ENCODE measurements at places on chromosomes 11 and 22.

GRCh38 chr22:46087816-46088277 lies 62.5 kb upstream of the PPARA start:
- no peak for DNase-seq

DNA sequence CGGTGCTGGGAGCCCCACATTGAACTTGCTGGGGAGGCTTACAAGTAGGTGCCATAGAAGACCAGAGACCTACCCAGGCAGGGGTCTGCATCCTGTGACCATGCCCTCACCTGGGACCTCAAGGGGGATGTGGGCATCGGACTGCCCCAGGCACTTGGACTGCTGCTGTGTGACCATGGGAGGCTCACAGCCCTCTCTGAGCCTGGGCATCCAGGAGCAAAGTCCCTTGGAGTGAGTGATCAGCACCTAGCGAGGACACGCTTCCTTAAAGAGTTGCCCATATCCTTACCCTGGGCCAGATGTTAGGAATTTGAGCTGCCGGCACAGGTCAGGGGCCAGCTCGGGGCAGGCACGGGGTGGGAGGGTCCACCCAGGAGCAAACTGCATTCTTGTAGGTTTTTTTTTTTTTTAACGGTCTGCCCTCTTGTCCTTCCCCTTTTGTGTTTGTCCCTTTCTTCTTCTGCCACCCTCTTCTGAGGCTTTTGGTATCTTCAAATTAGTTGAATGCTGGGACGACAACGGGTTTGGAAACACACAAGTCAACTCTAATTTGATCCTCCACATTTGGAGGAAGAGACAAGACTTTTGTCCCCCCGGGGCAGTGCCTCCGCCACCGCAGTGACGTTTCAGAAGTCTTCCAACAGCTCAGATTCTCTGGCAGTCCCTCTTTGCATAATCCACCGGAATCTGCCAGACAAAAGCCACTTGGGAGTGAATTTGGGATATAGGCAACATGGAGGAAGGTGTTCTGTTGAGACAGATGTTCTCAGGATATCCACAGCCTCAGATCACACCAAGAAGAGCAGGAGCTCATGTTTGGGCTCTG lies 46.1 kb upstream of the LINC01488 start:
- no peak for DNase-seq

GRCh38 chr11:107631931-107632330 lies 41.0 kb downstream of the ELMOD1 start:
- no peak for DNase-seq

DNA sequence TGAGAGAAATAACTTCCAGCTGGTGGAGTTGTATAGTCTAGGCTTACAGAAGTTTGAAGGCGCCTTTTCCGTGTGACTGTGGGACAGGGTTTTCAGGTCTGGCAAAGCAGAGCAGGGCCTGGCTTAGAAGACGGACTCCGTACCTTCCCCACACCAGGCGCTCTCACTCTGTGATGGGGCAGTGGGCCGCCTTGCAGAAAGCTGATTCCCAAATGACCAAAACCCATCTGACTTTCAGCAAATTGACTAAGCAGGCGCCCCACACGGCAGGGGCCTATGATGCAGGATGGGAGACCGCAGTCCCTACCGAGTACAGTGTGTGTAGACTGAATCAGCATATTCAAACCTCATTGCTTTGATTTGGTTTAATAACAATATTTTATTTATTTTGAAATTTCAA lies 85.8 kb upstream of the TMEM45B start:
- no peak for DNase-seq

- DNase-seq = no peak
Observed at GRCh38 chr11:120066738-120067437, 71.0 kb downstream of the TRIM29 start.

DNA sequence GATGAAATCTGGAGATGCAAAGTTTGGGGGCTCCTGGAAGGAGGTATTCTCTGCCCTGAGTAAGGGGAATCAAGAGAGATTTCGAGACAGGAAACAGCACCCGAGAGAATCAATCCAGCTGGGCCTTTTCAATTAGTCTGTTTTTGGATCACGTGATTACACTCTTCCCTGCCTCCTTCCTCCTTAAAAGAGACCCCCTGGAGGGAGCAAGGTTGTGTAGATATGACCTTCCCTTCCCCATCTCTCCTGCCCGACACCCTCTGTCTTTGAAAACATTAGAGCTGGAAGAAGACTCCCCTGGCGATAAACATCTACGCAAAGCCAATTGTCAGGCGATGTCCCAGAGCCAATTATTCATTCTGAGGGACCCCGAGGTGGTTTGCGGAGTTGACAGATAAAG lies 407.9 kb downstream of the MIAT start:
- DNase-seq = no peak

DNA sequence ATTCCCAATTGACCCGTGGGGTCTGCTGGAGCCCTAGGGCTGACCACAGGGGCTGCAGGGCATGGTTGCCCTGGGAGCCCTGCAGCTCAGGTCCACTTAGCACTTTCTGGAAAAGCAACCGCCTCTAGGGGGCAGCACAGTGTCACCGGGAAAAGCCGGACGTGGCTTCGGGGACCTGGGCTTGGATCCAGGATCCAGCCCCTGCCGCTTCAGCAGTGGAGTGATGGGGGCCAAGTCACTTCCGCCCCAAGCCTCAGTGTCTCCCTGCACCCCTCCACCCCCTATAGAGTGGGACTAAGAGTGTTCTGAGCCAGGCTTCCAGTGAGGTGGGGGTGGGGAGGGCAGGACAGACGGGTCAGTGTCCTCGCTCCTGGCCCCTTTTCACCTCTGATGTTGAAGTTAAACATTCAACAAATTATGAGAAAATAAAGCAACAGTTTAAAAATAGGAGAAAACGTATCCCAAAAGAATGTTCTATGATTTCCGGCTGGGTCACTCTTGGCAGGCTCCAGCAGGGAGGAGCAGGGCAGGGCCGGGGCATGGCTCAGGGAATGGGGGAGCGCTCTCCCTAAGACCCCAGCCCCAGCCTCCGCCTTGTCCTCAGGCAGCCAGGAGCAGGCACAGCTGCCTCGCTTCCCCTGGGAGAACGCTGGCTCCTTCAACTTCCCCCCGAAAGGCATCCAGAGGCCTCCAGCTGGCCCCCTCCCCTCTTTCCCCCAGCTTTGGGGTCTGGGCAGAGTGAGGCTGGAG lies 96.5 kb upstream of the FGF3 start:
- DNase-seq = peak; percentile 20

DNA sequence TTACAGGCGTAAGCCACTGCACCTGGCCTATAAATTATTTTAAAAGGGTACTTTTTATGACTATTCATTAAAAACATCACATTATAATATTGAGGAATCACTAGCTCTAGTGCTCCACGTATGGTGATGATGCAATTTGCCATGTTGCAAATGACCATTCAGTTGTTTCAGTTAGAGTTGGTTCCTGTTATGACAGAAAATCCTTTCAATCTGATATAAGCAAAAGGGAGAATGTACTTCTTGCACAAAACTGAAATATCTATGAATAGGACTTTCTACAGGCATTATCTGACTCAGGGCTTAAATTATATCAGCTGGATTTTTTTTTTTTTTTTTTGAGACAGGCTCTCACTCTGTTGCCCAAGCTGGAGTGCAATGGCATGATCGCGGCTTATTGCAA lies 45.6 kb upstream of the RRM1 start:
- no peak for DNase-seq

GRCh38 chr11:85195934-85196333 lies 431.2 kb downstream of the DLG2 start:
- DNase-seq = no peak

DNA sequence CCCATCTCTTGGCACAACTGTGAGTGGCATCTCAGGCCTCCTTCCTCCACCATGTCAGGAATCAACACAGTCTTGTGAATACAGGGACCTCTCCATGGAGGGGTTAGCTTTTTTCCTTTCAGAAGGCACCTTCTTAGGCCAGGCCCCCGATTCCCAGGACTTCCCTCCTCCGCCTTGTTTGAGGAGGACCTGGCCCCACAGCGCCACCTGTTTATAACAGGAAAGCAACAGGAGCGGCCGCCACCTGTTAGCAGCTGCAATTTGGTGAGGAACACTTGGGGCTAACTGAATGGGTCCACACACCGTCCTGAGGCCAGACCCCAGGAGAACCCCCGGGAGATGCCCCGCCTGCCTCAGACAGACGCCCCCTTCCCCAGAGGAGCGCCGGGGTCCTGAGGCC lies 3.8 kb upstream of the PKP3 start:
- DNase-seq = no peak

GRCh38 chr11:57499983-57500461 lies 15.5 kb downstream of the SLC43A1 start:
- DNase-seq = no peak

GRCh38 chr11:3093281-3094191 lies 36.3 kb upstream of the CARS1 start:
- DNase-seq = no peak

DNA sequence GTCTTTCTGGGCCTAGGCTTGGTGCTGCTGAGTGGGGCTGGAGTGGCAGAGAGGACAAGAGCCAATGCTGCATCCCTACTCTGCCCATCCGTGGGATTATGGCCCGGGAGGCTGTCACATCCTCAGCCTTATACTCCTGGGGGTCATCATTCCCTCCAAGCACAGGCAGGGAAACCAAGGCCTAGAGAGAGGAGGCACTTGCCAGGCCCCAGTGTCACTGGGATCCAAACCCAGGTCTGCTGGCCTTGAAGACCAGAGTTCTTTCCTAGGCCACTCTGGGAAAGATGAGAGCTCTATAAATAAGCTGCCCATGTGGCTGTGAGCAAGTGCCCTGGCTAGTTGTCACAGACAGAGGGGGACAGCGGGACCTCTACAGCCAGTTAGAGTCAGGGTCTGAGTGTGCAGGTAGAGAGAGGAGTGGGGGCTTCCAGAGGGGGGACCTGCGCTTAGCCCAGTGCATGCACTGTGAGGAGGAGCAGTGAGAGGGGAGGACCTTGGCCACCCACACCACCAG lies 4.8 kb downstream of the RELT start:
- no peak for DNase-seq

DNA sequence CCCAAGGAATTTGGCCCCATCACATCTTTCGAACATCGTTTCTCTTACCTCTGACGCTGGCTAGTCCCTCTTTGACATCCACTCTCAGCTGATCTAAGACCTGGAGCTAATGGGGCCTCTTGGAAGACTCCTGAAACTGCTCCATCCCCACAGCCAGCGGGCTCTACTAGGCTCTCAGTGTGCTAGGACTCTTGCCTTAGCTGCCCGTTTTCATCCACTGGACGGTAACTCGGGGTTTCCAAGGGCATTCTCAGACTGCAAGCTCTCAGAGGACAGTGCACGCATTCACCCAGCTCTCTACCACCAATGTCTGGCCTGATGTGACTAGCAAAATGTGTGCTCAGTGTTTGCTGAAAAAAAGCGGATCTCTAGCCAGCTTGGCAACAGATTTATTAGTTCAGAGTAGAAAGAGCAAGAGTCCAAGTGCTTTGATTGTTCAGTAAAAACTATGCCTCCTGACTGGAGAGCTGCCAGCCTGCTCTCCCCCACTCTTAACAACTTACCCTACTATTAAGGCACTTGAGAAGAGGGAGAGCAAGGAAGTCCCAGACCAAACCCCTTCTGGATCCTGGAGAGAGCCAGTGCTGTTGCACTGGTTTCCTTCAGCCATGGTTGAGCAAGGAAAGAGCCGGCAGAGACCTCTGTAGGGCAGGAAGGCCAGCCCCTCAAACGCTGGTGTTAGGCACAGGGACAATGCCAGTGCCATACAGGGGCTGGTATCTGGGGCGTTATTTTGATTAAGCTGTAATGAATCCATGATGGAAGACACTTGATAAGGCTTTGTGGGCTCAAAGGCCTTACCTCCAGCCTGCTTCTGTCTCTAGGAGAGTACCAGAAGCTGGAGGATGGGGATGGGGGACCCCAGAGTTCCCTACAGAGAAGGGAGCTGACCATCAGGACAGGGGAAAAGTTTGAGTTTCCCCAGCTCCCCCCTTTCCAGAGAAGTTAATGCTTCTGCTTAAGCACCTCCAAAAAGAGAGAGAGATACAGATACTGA lies 9.2 kb downstream of the RELA start:
- no peak for DNase-seq

- DNase-seq = peak; percentile 71
Observed at GRCh38 chr22:42317008-42317407, 46.6 kb upstream of the TCF20 start.

- no peak for DNase-seq
Observed at GRCh38 chr22:45502215-45503049, at the start of gene FBLN1. FBLN1 (plus strand) TSS chr22:45502883; CDS start chr22:45502986, 103 bp downstream.

GRCh38 chr11:28058333-28058732 lies 49.6 kb downstream of the KIF18A start:
- DNase-seq = no peak

DNA sequence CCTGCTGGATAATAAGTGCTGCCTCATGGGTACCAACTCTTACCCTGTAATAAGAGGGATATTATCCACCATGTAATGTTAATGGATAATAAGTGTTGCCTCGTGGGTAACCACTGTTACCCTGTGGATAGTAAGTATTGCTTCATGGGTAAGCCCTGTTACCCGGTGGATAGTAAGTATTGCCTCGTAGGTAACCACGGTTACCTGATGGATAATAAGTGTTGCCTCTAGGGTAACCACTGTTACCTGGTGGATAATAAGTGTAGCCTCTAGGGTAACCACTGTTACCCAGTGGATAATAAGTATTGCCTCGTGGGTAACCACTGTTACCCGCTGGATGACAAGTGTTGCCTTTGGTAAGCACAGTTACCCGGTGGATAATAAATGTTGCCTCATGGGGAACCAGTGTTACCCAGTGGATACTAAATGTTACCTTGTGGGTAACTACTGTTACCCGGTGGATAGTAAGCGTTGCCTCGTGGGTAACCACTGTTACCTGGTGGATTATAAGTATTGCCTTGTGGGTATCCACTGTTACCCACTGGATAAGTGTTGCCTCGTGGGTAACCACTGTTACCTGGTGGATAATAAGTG lies 18.6 kb upstream of the NXPE4 start:
- no peak for DNase-seq

Data from CD4-positive, alpha-beta T cell treated with Interleukin-21 for 1 hour (primary cell).